ENCODE measurements at places on chromosomes 5 and 9.
A peak's percentile ranks its signal among the peaks of the same experiment; 100 is the strongest.

DNA sequence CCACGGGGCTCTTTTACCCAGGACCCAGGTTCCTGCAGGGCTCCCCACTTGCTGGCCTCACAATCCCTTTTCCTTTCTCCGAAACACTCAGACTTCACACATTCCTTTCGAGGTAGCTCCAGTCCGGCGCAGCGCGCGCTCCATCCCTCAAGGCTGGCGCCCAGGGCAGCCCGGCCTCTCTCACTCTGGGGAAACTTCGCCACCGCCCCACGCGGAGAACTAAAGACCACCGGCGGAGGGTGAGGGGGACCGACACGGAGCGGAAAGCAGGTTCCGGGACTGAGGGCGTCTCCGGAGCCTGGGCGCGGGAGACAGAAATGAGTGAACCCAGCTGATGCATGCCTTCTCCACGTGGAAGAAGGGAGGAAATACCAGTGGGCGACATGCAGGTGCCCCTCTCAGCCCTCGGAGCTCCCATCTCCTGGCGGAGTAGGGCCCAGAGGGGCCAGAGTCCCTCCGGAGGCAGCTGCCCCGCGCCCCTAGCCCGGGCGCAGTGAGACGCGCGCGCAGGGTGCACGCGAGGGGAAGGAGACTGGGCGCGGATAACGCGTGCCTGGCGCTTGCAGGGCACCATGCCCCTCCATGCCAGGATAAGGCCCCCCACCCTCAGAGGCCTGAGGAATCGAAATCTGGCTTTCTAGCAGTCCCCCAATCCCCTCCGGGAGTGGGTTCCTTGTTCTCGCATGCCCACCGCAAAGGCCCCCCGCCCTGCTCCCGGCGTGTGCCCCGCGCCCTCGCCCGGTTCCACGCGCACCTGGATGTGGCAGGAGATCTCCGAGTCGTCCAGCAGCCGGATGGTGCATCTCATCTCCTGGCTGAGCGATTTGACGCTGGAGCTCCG is 650 bp downstream of the FRMD3 start:
- no peak for DNase-seq

GRCh38 chr9:128382261-128382660 is 11.1 kb downstream of the URM1 start:
- no peak for DNase-seq

- no peak for DNase-seq
Observed at GRCh38 chr5:174741352-174741751, 17.0 kb downstream of the MSX2 start.

DNA sequence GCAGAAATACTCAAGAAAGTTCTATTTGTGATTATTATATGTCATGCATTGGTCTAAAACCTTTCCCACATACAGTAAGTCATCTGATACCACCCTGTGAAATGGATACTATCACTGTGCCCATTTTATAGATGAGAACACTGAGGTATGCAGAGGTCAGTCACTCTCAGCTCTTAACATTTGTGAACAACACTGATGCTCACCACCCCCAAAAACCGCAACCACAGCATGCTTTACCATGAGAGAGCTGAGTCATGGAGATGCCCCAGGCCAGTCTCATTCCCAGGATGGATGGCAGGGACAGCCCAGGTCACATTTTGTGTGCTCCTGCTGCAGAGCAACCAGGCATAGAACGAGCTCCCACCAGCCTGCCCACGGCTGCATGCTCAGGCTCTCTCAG is 53.5 kb upstream of the IRX1 start:
- no peak for DNase-seq

DNA sequence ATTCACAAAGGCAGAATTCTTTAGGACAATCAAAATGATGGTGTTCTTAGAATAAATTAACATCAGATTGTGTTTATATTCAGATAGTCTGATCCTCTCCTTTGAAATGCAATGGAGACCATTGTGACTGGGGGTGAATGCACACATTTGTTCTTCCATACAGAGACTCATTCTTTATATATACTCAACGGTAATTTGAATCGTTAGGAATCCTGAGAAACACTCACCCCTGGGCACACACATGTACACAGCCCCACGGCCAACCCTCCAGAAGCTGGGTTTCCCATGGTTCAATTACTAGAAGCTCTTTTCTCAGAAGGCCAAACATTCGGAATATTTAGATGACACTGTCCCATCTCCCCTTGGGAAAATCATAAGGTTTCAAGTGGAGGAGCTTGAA is 57.5 kb upstream of the EPB41L4B start:
- no peak for DNase-seq

DNA sequence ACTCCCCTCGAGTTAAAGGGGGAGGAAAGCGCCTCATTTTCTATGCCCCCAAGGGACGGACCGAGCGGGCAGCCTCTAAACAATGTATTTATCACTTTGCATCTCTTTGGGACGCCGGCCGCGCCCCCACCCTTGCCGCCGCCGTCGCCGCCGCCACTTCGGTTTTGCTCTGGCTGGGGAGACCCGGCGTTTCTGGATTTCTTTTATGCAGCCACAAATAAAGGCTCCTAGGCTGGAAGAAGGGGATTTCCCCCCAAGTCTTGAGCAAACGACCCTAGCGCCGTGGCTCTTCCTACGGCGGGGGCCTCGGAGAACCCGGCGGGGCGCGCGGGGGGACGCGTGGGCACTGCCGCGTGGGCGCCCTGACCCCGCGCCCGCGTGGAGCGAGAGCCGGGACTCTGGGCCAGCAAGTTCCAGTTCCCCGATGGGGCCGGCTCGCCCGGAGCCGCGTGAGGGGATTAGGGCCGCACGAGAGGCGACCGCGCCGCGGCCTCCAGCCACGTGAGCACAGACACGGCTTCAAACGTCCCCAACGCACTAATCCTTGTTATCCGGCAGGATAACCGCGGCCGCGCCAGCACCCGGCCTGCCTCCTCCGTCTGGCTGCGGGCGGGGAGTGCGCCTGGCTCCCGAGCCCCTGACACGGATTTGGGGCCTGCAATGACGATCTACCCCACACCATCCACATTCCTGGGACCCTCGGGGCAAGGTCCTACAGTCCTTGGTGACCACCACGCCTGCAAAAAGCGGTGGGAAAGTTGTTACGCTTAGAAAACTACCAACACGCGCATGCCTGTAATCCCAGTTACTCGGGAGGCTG is 7.9 kb upstream of the NEUROG1 start:
- no peak for DNase-seq

DNA sequence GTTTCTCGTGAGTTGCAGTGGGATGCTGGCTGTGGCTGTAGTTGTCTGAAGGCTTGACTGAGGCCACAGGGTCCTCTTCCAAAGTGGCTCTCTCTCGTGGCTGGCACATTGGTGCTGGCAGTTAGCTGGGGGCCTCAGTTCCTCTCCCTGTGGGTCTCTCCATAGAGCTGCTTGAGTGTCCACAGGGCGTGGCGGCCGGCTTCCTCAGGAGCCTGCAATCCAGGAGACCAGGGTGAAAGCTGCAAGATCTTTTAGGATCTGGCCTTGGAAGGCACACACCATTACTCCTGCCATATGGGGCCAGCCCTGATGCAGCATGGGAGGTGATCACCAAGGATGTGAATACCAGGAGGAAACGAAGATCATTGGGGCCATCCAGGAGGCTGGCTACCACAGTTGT is 41.1 kb downstream of the ANKRD33B start:
- no peak for DNase-seq

- no peak for DNase-seq
Observed at GRCh38 chr5:170112876-170113521, 7.3 kb downstream of the FOXI1 start.

GRCh38 chr9:79984429-79985067 is 412.8 kb downstream of the TLE4 start:
- no peak for DNase-seq

DNA sequence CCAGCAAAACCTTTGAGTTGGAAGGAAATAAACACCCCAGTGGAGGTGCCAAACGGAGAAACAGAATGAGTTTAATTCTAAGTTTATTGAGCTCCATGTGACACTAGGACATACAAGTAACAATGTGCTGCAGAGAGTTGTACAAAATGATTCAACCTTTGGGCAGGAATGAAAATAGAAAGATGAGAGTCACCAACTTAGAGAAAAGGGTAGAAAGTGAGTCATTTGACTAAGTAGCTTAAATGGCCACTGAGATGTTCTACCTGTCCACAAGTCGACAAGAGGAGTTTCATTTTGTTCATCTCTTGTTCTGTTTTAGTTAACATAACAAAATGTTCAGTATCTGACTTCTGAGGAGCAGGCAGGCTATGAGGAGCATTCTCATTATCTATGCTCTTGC is 284.7 kb downstream of the NR2F1-AS1 start:
- no peak for DNase-seq

DNA sequence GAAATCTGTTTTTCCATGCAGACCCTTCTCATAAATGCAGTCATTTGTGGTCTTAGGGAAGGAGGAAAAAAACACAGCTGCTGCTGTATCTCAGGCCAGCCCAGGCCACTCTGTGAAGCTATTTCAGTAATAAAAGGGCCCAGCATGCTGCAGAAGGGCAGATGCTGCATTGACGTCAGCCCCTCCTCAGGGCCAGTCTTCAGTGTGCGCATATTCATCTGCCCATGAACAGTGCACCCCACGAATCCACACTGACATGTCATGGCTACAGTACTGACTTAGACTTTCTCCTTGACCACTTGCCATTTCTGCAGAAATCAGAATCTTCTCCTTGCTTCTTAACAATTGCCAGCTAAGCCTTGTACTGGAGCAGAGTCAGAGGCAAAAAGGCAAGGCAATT is 304.7 kb downstream of the GABRG2 start:
- DNase-seq = no peak

DNA sequence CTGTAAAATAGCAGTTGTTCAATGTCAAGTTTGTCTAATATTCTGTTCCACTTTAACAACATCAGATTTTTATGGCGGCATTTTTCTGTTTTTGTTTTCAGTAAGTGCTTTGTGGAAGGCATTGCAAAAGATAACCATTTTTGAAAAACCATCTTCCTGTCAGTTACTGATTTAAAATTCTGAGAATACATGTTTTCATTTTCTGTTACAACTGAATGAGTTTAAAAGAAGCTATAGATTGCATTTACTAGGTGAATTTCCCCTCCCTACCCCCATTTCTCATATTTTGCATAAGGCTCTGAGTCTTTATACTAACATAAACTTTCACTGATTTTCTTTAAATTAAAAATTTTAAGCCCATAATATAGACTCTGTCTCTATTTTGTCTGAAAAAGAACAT is 4.6 kb upstream of the ERAP2 start:
- DNase-seq = peak; percentile 72

GRCh38 chr5:74966141-74967026 is 86.0 kb downstream of the GCNT4 start:
- no peak for DNase-seq

DNA sequence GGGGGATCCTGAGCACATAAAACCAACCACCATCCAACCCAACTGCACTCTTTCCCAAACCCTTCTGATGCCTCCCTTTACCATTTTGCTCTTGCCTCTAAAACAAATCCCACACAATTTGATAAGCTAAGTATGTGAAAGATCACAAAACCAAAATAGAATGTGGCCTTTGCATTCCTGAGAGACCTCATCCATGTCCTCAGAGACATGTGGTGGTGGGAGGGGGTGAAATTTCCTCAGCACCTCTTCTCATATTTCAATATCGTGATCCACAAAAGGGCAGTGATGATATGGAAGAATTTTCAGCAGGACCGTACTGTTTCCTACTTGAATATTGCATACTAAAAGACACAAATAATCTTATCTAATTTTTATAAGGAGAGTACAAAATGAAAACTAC is 423.3 kb downstream of the TLE1 start:
- DNase-seq = no peak

GRCh38 chr9:14372437-14373335 is 58.7 kb upstream of the NFIB start:
- no peak for DNase-seq

GRCh38 chr9:138021251-138022056 is 143.9 kb downstream of the CACNA1B start:
- no peak for DNase-seq

DNA sequence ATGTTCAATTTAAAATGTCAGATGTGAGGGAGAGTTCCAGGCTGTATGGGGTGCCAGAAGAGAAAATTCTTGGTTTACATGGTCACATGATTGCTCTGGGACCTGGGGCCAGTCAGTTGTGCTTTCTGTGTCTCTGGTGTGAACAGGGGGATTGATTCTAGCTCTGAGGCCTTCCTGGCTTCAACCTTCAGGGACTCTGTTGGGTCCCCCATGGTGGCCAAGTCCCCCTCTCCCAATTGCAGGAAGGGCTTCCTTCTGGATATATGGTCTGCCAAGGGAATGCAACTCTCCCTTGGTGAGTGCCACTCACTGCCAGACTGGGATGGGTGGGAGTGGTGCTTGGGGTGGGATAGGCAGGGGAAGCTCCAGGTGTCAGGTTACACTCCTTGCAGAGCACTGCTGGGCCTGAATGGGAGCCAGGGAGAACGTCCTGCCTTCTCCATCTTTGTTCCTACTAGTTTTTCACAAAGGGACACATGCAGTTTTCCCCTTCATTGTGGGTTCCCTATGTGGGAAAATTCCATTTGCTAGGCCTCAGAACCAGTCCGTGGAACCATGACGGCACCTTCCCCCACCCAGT is 153.2 kb downstream of the MELK start:
- no peak for DNase-seq

DNA sequence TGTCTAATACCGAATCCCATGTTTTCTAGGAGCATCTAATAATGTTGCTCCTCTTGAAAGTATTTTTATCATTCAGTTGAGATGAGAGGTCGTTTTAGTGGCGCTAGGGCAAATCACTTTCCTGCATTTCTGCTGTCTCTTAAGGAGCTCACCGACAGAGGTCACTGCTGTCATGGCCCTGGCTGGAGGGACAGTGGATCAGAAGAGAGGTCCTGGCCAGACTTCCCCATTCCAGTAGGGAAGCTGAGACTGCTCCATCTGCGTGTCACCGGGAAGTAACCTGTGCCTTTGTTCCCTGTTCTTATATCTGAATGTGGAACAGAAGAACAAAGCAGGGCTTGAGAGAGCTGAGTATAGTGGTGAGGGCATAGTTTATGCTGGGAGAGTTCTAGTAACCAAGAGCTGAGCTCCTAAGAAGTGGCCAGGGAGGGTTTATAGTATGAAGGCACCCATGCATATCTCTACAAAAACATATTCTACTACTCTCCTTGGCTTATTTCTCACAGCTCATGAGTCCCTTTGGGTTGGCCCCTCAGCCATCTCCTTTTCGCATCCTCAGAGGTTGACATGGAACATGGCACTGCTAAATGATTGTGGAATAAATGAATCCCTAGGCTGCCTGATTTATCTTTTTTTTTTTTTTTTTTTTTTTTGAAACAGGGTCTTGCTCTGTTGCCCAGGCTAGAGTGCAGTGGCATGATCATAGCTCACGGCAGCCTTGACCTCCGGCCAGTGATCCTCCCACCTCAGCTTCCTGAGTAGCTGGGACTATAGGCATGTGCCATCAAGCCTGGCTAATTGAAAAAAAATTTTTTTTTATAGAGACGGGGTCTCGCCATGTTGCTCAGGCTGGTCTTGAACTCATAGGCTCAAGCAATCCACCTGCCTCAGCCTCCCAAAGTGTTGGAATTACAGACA is 27.2 kb downstream of the ATP6V0E1 start:
- DNase-seq = no peak
